ENCODE measurements at places on chromosomes 16 and 17.

- no peak for DNase-seq
These were observed 96.7 kb upstream of the HSBP1 start for GRCh38 chr16:83711069-83711468.

DNA sequence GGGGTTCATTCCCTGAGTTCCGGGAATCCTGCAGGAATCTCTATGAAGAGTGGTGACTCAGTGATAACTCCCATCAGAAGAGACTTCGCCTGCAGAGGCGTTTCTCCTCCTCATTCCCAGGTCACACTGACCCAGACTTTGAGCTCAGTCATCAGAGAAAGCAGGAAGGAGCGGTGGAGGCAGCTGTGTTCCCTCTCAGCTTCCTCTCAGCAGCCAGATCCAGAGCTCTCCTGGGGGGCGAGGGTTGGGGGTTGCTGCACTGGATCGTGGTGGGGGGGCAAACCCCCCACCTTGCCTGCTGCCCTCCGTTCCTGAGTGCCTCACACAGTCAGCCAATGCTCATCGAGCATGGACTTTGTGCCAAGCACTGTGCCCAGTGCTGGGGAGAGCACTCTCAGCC lies 271.2 kb downstream of the CBLN1 start:
- DNase-seq, result no peak

GRCh38 chr17:15883617-15884111 lies 61.3 kb upstream of the ADORA2B start:
- peak; percentile 7 for DNase-seq

- no peak for DNase-seq
These were observed 274.2 kb upstream of the SOX9 start for GRCh38 chr17:71846561-71847110.

- no peak for DNase-seq
These were observed 16.9 kb downstream of the CDH3 start for GRCh38 chr16:68662035-68662434.

- DNase-seq, result peak; percentile 56
These were observed 670 bp downstream of the RPS2 start for GRCh38 chr16:1963806-1964505.
